ENCODE measurements at places on chromosomes 16 and 17.

DNA sequence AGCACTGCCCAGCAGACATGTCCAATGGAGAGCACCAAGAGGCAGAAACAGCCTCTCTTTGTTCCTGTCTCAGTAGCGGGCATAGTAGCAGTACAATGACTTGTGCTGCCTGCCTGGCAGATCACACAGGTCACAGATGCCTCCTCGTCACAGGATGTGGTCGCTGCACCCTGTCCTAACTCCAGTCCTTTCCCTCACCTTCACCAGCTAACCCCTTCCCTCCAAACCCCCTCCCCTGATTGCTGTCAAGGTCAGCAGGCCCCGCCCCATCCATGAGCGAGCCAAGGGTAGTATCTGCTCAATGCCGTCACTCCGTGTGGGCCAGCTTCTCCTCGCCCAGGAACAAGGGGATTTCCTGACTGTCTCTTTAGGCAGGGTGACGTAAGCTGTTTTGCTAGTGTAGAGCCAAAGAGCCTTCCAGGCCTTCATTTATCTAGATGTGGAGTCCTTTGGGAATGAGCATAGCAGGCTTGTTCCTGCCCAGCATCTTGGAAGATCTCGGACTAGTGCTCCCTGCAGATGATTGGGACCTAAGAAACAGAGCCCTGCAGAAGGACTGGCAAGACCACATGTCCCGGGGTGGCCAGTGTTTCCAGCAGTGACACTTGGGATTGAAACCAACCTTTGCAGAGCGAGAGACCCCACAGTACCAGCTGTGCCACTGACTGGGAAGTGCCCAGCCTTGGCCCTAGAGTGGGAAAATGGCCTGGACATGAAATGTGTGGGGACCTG lies 75.9 kb upstream of the TNRC6C start:
- no peak for DNase-seq

GRCh38 chr17:78040440-78041385 lies 82.2 kb downstream of the TNRC6C start:
- DNase-seq = no peak

DNA sequence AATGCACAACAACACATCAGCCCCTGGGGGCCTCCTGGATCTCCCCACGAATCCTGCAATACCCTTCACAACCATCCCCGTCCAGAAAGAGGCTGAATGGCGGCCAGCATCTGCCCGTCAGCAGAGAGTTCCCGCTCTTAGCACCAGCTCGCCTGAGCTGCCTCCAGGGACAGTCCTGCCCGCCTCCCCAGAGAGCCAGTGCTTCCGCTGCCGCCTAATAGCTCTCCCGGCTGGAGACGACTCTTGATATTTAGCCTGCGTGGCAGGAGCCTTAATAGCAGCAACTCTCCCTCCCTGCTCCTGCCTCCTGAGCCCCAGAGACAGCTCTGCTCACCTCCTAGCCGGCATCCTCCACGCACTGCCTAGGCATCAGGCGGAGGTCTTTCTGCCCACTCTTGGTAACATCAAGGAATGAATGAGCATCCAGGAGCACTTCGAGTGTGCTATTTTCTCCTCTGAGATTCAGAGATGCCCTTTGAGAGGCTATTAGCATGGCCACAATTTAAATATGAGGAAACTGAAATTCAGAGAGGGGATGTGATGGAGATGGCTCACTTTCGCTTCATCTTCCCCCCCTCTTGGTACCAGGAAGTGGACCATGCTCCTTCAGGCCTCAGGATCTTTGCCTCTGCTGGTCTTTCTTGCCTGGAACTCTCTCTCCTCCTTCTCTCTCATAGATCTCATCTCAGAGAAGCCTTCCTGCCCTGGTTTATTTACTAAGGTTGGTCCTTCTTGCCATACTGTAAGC lies 67.9 kb downstream of the RAI1 start:
- DNase-seq = no peak

GRCh38 chr16:58500430-58501241 lies 693 bp downstream of the NDRG4 start:
- no peak for DNase-seq
